ENCODE measurements at places on chromosomes 1 and 21.

DNA sequence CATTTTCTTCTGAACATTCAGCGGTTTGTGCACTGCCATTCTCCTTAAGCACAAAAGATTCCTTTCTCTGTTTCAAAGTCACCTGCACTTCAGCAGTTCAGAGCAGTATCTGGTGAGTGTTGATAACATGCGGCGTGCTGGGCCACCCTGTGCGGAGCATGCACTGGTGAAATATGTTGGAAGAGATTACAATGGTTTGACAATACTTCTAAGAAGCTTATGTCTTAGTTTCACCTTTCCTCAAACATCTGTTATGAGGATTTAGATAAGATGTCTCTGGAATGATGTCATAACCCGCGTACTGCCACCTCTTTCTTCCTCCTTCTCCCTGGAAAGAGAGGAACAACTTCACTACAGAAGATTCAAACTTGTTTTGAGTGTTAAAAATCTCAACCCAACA, 650.3 kb downstream of the AJAP1 start:
- no peak for DNase-seq

DNA sequence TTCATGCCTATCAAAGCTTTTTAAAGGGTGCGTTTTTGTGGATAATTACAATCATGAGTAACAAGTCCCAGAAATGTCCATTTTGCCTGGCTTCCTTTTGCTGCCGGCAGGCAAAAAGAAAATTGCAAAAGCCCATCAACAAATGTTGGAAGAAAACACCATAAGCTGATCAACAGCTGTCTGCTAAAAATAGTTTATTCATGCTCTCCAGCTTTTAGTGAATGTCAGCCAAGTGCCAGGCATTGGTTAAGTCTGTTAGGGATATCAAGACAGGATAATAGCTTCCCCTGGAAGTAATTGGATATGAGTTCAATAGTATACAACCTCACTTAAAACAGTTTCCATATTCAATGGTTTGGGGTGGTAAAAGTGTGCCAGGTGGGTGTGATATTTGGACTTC, 13.6 kb upstream of the AGMAT start:
- no peak for DNase-seq

DNA sequence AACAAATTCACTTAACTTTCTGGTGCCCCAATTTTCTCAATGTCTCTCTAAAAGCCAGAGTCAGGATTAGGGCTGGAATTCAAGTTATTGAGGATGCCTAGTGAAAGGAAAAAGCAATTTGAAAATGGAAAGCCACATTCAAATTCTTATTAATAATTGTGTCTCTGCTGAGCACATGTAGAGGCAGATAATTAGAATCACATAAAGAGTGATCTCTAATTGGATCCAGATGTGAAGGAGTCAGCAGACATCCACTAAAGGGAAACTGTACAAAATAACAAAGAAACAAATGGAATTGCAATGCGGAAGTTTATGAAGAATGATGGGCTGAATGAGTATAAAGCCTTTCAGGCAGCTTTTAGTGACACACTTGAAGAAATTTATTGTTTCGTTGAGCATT, 482.6 kb downstream of the TTLL7 start:
- DNase-seq, result no peak

DNA sequence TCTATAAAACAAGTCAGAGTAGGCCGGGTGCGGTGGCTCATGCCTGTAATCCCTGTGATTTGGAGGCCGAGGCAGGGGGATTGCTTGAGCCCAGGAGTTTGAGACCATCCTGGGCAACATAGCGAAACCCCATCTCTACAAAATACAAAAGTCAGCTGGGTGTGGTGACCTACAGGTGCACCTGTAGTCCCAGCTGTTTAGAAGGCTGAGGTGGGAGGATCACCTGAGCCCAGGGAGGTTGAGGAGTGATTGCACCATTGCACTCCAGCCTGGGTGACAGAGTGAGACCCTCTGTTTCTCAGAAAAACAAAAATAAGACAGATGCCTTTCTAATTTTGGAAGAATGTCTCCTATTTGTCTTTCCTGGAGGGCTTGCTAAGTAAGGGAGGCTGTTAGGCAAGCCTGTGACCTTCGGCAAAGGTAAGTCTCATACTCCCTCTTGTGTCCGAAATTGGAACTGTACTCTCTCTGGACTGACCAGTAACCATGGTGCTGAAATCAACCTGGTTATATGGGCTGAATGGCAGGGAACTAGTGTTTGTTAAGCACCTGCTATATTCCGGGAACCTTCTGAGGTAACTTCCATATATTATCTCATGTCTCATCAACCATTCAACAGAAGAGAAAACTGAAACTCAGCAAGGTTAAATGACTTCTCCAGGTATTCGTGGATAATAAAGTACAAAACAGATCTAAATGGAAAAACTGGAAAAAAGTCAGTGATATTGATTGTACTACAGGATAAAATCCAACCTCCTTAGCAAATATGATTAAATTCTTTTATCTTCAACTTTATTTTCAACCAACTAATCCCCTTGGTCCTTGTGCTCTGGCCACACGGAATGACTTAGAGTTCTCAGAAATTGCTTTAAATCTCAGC, 11.8 kb upstream of the RAB3B start:
- peak; percentile 91 for DNase-seq

DNA sequence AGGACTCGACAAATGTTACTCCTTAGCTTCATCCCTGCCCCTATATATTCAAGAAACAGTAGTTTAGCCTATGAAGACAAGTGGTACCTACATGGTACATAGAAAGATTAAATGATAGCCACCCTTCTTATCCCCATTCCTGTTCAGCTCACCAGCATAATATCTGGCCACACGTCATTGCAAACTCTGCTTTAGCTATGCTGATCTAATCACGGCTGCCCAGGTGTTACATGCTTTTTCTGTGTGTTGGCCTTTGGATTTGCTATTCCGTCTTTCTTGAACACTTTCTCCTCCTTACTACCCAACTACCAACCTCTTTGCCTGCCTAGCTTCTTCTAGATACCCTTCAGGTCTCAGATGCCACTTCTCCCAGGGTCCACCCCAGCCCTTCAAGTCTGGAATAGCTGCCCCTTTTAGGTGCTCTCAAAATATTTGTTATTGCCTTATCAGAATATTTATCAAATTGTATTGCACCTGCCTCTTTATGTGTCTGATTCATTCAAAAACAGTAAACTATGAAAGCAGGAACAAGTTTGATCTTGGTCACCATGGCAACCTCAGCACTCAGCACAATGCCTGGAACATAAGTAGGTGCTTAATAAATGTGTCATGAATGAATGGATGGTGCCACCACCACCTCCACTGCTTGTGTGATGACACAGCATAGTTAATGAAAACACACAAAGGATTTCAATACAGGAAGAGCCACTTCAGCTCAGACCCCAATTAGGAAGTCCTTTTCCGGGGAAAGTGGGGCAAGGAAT, 11.4 kb upstream of the DNASE2B start:
- DNase-seq, result no peak

DNA sequence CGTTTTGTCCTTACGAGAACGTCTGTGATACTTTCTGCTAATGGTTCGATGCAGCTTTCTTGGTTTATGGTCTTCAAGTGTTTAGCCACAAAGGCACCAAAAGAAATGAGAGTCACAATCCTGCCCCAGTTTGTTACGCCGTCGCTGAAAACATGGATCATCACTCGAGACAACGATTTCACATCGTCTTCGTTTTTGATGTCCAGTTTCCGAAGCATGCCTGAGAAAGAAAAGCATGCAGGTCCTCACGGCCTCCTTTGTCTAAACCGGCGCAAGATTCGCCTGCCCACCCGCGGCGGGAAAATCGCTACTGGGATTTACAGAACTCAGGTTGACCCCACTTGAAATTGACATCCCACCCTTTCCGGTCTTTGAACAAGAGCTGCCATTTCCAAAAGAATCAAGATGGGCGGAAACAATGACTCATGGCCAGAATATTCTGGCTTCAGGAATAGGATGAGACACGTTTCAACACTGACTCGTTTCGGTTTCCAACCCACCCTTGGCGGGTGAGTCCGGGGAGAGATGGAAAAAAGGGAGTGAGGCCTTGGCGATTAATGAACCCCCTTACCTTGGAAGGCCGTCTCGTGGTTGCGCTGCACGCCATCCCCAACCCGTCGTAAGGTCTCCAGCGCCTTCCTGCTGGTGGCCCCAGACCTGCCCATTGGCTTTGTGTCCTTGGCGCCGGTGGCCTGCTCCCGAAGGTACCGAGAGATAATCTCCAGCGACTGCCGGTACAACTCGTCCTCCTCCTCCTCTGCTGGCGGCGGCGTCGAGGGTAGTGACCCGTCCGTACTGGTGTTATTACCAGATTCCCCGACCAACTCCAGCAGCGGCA, 919 bp downstream of the MCL1 start:
- peak; percentile 24 for DNase-seq

- no peak for DNase-seq
Measured at GRCh38 chr1:210342986-210343780, 14.5 kb downstream of the HHAT start.

DNA sequence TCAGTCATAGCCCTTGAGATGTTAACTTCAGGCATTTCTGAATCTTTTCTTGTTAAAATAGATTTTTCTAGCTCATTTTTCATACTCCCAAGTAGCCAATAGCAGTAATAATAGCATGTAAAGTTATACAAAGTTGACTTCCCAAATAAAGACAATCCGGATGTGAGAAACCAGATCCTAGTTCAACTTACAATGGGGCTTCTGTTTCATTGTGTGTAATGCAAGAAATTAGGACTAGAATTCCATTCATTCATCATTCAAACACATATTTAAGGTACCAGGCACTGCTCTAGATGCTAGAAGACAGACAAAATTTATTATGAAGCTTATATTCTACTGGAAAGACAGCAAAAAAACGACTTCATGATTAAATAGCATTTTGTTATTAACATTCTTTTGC, 240.3 kb downstream of the OLFM3 start:
- no peak for DNase-seq

GRCh38 chr1:173473599-173474011, 3.5 kb upstream of the PRDX6 start:
- DNase-seq, result no peak

GRCh38 chr1:3293563-3294080, 160.8 kb upstream of the ARHGEF16 start:
- DNase-seq, result no peak

DNA sequence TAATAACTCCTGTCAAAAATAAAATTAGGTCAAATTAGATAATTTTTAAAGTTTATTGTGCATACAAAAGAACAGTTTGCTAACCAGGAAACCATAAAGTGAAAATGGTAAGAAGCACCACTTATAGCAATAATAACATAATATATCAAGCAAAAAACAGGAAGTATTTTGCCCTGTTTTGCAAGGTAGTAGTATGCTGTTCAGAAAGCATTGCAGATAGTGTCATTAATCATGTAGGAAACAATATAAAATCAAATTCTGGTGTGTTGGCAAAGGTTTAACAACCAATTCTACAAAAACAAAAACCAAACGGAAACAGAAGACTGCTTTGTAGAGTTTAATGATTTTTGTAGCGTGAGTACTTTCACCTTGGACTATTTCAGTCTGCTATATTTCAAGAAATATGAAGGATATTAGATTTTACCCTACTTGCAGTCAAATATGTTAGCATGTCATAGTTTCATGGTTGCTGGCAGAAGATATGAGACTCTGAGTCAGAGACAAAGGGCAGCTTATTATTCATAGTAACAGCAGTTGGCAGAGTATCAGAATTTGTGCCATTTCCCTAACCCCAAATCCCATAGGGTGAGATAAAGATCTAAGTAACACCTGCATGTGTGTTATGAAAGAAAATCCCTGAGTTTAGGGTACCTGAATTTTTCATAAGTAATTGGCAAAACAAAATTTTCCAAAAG, 729.0 kb upstream of the BRINP3 start:
- peak; percentile 10 for DNase-seq

Measured in Kasumi-1 (cell line).